ENCODE measurements at places on chromosomes 12 and 14. TPM values are rescaled to one million over a fixed set of nuclear protein-coding genes. Genes with fewer than 3 reads are reported as not detected.

The ADAM20 gene
- total RNA-seq = 0.25 TPM

The TRPV4 gene
- 2.6 TPM for total RNA-seq

The KRT75 gene
- total RNA-seq = not detected

The VRTN gene
- not detected for total RNA-seq

The TMTC3 gene
- 17.1 TPM for total RNA-seq

The FAM222A gene
- total RNA-seq = 0.64 TPM

The KRT78 gene
- not detected for total RNA-seq

The TTC9 gene
- total RNA-seq = 0.12 TPM

The SPX gene
- total RNA-seq = 1.9 TPM

The KSR2 gene
- total RNA-seq = not detected

The MYF5 gene
- total RNA-seq = not detected

The BDKRB2 gene
- 6.7 TPM for total RNA-seq

The SMCO2 gene
- not detected for total RNA-seq

The RAD9B gene
- total RNA-seq = not detected

The KRT77 gene
- not detected for total RNA-seq

The TAS2R19 gene
- total RNA-seq = 0.94 TPM

The CCDC198 gene
- total RNA-seq = not detected

The CARMIL3 gene
- not detected for total RNA-seq

The POLE2 gene
- total RNA-seq = 2.0 TPM

The ANO2 gene
- 0.05 TPM for total RNA-seq

All from cardiac ventricle fibroblast (primary cell).